CD4-positive, CD25-positive, alpha-beta regulatory T cell (primary cell): ENCODE measurements at places on chromosomes 7 and 10.

GRCh38 chr10:104109908-104110662 is 11.9 kb upstream of the SFR1 start:
- no peak for DNase-seq

GRCh38 chr7:99254390-99254789 is 18.2 kb upstream of the MYH16 start:
- DNase-seq, result no peak

DNA sequence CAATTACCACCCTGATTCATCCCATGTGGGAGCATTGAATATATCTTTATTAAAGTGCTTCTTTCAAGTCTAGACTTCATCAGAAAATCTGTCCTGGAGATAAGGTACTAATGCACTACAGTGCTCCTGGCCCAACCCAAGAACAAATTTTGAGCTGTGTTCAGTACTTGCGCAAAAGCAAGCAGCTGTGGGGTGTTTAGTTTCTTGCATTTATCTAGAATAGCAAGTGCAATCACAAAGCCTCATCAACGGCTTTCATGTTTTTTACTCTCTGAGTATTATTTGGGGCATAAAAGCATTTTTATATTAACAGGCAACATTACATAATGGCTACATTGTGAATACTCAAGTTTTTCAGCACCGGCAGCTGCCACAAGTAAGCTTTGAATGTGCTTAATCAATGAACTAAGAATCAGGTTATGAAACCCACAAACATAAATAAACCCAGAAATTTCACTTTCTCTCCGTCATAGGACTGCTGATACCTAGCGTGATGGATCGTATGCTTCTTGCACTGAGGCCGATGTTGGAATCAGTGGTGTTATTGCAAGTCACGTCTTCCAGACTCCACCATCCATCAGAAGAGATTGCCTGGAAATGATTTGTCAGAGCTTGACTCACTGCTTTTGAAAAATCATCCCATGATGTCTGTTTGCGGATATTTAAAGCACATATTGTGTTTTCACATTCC is 113.1 kb downstream of the CTTNBP2 start:
- no peak for DNase-seq

DNA sequence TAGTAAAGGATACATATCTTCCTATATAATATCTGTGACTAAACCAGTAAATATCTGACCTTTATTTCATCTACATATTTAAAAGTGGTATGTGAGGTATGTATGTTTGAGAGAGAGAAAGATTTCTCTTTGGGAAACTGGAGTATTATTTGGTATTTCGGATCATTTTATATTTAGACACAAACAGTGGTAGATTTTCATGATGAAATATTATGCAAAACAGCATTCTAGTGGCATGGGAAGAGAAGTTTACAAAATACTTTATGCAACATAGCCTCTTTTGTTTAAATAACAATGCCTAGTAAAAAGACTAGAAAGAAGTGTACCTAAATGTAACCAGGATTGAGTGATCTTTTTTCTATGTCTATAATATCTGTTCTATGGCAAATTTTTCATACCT is 98.6 kb upstream of the TMEM168 start:
- no peak for DNase-seq

GRCh38 chr7:25216837-25217236 is 11.4 kb downstream of the NPVF start:
- DNase-seq, result no peak

DNA sequence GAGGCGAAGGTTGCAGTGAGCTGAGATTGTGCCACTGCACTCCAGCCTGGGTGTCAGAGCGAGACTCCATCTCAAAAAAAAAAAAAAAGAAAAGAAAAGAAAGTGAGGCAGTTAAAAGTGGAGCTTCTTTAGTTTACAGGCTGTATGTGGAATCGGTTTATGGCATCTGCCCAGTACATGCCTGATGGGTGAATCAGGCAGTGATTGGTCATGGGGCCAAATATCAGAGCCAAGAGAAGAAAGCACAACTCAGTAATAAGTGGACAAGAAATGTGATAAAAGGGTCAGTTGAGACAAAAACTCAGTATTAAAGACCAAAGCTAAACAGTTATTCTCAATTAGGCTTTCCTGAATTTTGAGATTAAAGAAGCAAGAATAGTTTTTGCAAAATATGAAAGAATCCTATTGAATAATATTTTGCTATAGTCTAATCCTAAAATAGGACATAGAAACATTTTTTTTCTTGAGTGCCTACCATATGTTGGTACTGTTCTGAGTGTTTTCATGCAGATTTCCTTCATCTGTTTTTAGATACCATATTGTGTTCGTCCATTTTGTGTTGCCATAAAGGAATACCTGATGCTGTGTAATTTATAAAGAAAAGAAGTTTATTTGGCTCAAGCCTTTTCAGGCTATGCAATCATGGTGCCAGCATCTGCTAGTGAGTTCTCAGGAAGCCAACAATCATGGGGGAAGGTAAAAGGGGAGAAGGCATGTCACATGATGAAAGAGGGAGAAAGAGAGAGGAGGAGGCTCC is 14.4 kb downstream of the CDC14C start:
- no peak for DNase-seq

DNA sequence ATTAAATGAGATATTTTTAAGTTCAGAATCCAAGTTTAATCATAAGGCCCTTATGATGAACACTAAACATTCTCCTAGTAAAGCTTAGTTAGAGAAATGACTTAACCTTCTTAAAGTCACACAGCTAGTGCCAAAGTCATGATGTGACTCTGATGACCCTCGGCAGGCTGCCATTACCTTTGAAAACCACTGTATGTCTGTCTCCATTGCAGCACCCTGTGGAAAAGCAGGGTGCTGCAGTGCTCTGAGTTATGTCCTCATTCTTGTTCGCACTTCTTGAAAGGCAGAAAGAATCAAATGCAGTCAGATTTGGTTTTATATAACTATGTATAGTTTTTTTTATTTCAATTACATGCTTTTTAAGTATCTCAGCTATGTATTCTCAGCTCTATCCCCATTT is 105.0 kb downstream of the PHTF2 start:
- no peak for DNase-seq

GRCh38 chr10:132289439-132289838 is 18.3 kb downstream of the STK32C start:
- no peak for DNase-seq

- DNase-seq, result no peak
Observed at GRCh38 chr10:48383393-48383792, 76.9 kb downstream of the MAPK8 start.

- no peak for DNase-seq
Observed at GRCh38 chr7:158085741-158086695, 501.6 kb downstream of the PTPRN2 start.

- DNase-seq, result no peak
Observed at GRCh38 chr10:77043420-77043763, 594.2 kb downstream of the KCNMA1 start.

DNA sequence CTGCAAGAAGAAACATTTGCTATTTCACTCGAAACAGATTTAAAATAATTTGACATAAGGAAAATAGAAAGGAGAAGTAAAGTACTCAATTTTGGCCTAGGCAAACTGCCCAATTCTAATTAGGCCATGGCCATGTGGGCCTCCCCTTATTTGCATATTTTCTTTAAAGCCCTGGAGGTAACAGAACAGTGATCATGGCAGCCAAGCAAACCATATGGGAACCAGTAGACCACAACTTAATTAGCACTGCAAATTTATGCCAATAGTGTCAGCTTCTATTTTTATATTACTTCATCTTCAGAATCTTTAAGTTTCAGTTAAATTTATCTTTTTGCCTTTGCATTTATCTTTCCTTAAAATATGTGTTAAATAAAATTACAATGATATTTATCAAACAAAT is 63.3 kb upstream of the THSD7A start:
- no peak for DNase-seq

DNA sequence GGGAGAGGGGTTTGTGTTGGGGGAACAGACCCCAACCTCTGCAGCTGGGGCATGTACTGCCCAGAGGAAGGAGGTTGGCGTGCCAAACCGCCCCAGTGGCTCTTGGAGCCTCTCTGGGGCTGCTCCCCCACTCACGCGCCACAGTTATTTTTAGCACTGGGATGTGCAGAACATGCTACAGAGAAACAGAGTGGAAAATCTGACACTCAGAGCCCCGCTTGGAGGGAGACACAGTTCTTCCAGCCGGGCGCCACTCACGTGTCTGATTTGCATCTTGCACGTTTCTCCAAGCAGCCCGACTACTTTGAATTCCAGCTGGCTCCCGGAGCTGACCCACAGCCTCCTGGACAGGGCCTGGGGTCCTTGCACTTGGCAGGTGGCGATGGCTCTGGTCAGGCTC is 182.0 kb downstream of the RPS24 start:
- no peak for DNase-seq

DNA sequence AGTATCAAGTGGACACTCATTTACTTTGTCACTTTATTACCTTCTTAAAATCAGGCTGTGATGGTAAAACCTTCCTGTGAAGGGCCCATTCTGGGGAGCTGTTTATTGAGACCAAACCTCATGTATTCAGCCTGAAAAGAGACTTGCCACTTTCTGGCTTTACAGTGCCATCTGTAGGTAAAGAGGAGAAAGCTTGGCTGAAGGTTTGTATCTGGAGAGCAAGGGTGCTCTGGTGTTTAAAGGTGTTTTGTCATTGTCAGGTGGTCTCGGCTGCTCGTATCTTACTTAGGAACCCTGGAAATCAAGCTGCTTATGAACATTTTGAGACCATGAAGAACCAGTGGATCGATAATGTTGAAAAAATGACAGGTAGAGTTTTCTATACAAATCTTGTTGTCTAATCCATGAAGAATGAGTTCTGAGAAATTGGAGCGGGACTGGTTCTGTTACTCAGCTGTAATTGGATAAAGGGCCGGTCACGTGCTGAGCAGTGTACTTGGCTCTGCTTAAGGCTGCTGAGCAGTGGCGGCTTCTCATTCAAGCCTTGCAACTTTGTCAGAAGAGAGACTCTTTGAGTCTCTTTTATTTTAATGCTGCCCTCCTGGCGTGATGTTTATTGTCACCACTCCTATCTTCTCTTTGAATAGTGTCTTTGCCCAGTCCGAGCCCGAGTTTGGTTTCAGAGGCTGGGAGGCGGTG is 46.9 kb downstream of the AP3M1 start:
- peak; percentile 43 for DNase-seq

- no peak for DNase-seq
Observed at GRCh38 chr7:18796216-18796615, 300.7 kb downstream of the HDAC9 start.

- DNase-seq, result peak; percentile 66
Observed at GRCh38 chr10:71748671-71749191, 24.6 kb downstream of the VSIR start.

- DNase-seq, result no peak
Observed at GRCh38 chr7:37974711-37975110, 54.3 kb downstream of the EPDR1 start.

DNA sequence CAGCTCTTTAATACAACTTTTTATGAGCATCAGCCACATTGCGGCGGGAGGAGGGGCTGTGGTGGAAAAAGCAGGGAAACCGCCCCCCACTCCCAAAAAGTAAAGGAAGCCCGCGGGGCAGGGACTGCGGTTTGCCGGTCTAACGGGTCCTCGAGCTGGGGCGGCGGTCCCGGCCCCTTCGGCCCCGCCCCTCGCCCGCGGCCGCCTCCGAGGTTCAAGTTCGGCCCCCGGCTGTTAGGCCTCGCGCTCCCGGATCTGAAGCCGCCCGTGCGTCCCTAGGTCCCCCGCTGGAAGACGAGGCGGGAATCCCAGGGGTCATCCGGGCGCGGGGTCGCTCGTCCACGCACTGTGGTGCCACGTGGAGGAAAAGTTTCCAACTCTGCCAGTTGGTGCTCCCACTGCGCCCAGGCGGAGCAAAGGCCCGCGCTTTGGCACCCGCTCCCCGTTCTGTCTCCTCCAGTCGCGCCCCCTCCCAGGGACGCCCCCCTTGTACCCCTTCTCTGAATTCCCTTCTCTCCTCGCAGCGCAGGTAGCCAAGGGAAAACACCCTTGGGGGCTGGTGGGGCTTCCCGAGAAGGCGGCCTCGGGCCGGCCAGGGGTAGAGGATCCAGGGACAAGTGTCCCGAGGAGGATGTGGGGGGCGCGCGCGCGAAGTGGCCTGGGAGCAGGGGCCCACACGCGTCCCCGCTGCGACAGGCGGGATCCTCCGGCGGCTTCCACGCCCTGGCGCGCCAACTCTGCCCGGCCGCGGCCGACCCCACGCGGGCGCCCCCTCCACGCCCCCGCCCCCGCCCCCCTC is 798 bp upstream of the AUTS2 start:
- DNase-seq, result no peak

DNA sequence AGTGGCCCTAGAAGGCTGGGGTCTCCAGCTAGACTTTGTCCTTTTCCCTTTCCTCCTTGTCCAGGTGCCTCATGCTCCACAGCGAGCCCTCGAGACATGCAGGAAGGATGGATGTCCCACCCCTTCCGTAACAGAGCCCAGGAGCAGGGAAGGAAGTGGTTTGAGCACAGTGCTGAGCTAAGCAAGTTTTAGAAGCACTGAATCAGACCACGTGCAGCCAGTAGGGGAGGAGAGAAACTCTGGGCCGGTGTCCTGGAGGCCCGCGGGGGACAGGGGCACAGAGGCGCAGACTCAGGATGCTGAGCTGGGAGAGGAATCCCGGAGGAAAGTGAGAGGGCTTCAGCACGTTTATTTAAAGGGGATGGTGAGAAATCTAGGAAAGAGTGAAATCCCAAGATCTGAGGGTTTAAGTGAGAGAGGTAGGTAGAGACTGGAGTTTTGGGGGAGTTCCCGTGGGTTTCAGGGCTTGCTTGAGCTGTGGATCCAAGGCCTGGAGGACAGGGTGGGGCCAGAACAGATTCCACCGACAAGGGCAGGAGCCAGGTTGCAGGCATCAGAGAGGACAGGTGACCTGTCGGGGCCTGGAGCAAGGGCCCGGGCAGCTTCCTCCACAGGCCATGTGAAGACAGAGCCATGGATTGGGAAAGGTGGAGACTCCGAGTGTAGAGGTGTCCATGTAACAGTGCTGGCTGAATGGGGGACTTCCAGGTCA is 4.4 kb upstream of the IRF5 start:
- DNase-seq, result peak; percentile 86

GRCh38 chr7:151411551-151411950 is 1.7 kb upstream of the WDR86 start:
- no peak for DNase-seq

- no peak for DNase-seq
Observed at GRCh38 chr7:150686030-150686631, 625 bp downstream of the GIMAP2 start.

DNA sequence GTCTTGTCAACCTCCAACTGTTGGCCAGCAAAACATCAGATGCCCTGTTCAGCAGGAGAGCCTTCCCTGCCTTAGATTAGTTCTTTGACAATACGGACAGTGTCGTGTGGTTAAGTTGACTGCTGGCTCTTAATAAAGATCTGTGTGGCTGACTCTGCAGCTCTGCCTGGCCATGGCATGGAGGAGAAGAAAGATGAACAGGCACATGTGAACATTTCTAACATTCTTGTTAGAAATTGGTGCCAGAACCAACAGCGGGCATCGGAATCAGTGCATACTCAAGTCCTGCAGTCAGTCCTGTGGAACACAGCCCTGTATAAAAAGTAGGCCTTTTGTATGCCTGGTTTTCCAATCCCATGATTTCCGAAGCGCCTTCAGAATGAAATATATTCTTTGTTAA is 455.6 kb downstream of the POM121L12 start:
- DNase-seq, result no peak
